ENCODE measurements at places on chromosomes 4 and X.

GRCh38 chr4:96844858-96845490 is 1005.1 kb downstream of the PDHA2 start:
- ATAC-seq = no peak

DNA sequence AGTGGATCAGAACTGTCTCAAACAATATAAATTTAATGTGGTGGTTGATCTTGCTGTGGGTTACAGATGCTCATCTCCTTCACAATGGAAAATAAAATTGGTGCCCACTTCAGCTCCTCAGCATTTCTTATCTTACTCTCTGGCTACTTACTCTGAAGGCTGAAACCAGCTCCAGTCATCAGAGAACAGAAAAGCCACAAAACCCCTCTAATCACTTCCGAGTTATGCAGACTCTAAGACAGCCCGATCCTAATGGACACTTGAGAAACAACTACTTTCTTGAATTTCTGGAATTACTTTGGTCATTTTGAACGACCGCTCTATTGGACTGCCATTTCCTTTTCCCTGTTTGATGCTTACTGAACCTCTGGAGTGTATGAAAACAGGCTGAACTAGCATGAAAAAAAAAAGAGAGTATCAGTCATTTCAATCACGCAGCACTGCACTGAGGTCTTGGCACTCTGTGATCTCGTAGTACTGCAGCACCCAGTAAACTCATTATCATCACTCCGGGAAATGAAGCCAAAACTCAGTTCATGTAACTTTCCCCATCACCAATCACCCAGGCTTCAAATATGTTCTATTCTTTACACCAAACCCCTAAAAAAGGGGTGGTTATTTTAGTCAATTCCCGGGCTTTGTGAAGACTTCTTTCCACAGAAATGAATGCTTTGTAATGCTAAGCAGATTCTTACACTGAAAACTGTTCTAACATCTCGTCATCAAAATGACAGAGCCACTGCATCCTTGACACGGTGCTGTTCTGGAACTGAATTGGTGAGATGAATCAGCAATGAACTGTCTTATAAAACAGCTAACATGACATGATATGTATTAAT is 54.5 kb downstream of the TSPAN5 start:
- no peak for ATAC-seq

DNA sequence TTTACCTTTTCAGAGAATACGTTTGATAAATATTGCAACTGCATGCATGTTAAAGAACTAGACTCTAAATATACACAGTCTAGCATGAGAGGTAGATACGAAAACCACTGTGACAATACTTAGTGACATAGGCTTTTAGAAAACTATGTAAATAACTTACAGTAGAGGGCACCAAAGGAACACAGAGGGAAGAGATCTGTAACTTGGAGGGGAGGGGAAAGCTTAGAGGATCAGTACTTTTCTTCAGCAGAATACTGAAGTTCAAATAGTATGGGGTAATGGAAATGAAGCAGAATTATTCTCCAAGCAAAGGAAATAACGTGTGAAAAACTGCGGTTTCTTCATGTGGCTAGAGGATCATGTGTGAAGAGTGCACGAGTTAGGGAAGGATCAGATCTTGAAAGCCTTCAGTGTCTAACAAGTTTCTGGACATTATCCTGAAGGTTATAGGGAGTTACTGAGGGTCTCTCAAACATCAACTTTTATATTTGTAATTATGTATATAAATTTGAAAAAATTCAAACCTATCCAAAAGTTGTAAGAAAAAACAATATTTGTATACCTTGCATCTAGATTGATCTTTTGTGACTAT is 264.3 kb downstream of the NPFFR2 start:
- ATAC-seq = peak; percentile 99

GRCh38 chr4:36712013-36712412 is 430.6 kb downstream of the DTHD1 start:
- ATAC-seq = no peak

DNA sequence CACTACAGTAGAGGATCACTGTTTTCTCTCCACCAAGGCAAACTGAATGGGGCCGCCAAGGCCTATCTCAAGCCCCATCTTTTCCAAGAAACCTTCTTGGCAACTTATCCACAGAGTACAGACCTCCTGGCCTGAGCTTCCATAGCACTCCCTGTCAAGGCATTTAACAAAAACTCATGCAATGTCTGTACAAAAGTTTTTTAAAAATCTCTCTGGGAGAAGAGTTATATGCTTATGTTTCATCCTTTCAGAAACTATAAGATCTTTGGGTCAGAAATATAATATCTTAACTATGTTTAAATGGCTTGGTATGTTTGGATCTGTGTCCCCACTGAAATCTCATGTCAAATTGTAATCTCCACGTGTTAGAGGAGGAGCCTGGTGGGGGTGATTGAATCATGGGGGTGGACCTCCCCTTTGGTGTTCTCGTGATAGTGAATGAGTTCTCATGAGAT is 13.6 kb downstream of the ADAMTS3 start:
- no peak for ATAC-seq

- ATAC-seq = no peak
Observed at GRCh38 chr4:3636646-3637320, 104.6 kb upstream of the LRPAP1 start.

DNA sequence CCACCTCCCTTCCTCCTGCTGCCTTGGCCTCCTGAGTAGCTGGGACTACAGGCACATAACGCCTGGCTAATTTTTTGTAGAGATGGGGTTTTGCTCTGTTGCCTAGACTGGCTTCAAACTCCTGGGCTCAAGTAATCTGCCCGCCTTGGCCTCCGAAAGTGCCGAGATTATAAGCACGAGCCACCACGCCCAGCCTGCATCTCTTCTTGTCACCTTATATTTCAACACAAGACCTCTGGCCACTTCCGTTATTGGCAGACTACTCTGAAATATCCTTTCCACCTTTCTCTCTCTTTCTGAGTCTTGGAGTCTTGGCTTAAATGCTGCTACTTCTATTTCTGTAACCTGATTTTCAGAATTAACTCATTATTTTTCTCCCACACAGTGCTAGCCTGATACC is 5.6 kb downstream of the KIAA0232 start:
- ATAC-seq = no peak

DNA sequence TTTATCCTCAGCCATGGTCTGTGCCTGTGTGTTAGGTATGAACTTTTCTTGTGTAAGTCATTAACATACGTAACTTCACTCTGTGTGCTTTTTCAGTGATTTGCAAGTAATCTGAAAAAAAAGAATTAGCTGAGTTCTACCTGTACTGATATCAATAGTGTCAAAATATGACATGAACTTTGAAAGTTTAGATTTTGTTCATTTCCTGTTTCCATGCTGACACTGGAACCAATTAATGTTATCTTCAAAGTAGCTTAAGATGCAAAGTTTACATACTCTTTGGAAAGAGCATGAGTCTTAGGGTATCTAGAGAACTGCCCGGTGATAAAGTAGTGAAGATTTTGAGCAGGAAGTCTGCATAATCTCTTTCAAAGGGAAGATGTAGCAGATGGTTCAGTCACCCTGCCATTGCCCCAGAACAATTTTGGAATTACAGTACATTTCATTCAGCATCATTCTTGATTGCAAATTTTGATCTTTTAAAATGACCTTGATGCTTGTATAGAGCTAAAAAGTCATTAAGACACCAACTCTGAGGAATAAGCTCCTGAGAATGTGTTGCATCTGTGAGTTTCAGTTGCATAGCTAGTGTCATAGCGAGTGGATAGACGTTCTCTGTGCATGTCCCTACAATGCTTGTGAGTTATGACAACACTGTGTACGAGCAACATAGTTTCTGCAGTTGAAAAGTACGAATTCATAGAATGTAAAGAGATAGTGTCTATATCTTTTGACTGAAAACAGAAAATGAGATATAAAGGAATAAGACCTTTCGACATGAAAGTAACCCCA is 130.5 kb downstream of the PTTG2 start:
- ATAC-seq = no peak

DNA sequence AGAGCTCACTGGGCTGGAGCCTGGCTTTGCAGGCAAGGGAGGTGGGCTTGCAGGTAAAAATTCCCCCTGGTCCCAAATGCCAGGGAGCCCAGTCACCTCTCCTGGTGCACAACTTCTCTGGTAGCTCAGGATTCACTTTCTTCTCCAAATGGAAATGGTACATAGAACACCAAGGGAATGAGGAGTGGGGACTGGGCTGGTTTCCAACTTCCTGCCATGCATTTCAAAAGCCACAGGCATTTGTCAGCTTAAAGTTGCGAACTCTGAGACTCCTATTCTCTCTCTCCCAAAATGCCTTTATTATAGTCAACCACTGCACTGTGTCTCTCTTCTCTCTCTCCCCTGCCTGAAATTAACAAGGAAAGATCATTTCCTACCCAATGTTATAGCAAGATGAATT is 177.3 kb downstream of the GRIA3 start:
- ATAC-seq = no peak

DNA sequence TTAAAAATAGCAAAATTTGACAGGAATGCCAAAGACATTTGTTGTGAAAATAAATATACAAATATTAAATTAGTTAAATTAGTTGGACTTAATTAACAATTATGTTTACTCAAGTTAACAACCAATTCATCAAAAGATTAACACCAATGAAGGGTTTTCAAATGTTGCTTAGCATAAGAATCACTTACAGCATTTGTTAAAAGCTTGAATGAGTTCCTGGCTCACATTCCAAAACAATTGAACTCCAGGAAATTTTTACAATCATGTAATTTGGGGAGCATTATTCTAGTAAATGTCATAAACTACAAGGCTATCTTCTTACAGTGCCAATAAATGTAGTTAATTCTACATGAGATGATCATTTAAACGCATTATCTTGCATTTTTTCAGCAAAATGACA is 249.7 kb upstream of the MAGEB2 start:
- ATAC-seq = no peak

DNA sequence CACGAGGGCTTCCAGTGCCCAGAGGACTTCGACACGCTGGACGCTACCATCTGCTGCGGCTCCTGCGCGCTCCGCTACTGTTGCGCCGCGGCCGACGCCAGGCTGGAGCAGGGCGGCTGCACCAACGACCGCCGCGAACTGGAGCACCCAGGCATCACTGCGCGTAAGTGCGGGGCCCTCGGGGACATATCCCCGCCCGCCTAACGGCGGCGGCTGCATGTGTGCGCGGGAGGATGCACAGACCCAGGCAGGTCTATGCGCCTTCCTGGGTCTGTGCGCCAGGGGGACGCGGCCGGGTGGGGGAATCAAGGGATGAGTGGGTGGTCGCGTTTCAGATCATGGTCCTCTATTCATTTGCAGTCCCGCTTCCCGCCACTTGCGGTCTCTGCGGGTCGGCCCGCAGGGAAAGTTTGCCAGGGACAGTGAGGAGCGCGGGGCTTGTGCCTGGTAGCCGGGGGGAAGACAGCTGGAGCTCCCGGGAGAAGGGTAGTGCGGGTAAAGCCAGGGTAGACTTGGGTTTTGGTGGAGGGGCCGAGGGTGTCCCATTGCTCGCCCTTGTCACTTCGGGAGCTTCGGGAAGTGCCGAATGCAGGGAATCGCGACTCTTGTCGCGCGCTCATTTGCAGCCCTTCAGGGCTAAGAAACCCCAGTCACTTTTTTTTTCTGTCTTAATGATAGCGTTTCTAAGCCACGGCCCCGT is 1.0 kb downstream of the SHISA3 start:
- ATAC-seq = peak; percentile 77

- ATAC-seq = no peak
Observed at GRCh38 chr4:134024251-134024650, 177.3 kb downstream of the PABPC4L start.

DNA sequence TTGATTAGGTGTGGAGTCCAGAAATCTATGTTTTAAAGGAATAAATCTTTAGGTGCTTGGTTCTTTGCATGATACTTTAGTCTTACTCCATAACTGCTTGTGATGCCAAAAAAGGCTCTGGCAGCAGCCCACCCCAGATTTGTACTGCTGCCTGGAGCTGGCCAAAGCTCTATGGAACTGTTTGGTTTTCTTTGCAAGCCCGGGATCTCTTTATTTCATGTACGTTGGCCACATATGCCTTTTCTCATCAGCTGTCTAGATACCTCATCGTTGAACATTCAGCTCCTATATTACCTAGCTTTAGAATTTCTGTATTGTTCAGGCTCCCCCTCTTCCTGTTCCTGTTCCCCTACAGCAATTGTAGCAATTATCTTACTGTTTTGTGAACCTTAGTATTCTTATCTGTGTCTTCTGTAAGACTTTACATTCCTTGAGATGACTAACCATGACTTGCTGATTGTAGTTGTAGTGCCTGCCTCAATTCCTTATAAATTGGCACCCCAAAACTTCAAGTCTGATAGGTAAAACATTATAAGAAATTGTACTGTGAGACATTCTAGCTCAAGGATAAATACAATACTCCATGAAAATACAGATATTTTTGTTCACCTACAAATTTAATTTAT is 199.4 kb upstream of the GPRIN3 start:
- no peak for ATAC-seq

DNA sequence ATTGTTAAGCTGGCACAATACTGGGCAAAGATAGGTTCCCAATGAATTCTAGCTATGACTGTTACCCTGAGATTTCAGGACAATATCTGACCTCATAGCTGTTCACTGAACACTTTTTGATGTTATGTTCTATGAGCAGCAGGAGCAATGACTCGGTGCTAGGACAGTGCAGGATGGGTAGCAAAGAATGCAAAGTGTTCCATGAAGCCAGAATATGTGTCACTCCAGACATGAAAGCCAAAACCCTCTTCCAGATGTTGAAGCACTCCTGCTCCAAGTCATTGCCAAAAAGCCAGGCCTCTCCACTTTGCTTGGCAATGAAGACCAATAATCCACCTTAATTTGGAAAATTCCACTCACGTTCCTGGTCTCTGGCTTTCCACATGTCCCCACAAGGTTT is 300.9 kb upstream of the CPEB2 start:
- peak; percentile 36 for ATAC-seq

DNA sequence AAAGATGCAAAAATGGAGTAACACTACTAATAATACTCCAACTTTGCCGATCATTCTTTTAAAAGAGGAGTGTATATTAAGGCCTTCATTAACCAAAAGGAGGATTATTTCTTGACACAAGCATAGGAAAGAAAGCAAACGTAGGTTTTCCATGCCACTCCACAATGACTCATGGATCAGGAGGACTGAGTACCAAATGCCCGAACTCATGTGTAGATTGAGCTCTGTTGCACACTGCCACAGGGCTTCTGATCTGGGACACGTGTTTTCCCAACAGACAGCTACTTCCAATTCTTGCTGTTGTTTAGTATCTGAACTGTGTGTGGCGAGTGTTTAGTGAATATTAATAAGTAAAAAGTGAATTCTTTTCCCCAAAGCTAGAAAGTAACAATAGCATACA is 131.2 kb downstream of the LDB2 start:
- ATAC-seq = no peak

DNA sequence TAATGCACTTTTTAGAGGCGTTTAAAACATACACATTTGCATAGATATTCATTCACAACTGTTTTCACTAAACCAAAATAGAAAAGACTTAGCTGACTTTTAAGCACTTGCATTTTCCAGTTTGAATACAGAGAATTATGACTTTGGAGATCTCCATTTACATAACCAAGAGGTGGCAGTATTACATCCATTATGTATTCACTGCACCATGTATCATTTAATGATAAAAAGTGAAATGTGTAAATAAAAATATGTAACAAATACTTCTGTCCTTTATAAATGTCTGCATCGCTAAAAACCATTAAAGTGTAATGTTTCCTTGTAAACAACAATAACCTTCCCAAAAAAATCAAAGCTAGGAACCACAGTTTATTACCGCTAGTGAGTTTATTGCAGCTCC is 413.2 kb downstream of the FGF13 start:
- ATAC-seq = no peak

Measured in motor neuron (in vitro differentiated cells).